ENCODE measurements at places on chromosomes 12 and 14. TPM values are rescaled to one million over a fixed set of nuclear protein-coding genes. Genes with fewer than 3 reads are reported as not detected.

The MYL2 gene
- 65.0 TPM for polyA plus RNA-seq

The LYZ gene
- not detected for polyA plus RNA-seq

The AQP6 gene
- polyA plus RNA-seq, result 0.42 TPM

The ASPG gene
- polyA plus RNA-seq, result 8.8 TPM

The ACVRL1 gene
- 2.5 TPM for polyA plus RNA-seq

The ZBTB42 gene
- 7.6 TPM for polyA plus RNA-seq

The CRIP1 gene
- polyA plus RNA-seq, result 203 TPM

The MSRB3 gene
- polyA plus RNA-seq, result 72.4 TPM

GRCh38 chr12:26978801-26979200, 35.4 kb downstream of the TM7SF3 start:
- no peak overlapping the region for H3K27ac ChIP-seq
- H3K4me3 ChIP-seq, result no peak overlapping the region
- H3K27me3 ChIP-seq, result no peaks in the 10 kb centered on the region
- H3K4me1 ChIP-seq, result no peaks in the 10 kb centered on the region
- H3K36me3 ChIP-seq, result no peaks in the 10 kb centered on the region

DNA sequence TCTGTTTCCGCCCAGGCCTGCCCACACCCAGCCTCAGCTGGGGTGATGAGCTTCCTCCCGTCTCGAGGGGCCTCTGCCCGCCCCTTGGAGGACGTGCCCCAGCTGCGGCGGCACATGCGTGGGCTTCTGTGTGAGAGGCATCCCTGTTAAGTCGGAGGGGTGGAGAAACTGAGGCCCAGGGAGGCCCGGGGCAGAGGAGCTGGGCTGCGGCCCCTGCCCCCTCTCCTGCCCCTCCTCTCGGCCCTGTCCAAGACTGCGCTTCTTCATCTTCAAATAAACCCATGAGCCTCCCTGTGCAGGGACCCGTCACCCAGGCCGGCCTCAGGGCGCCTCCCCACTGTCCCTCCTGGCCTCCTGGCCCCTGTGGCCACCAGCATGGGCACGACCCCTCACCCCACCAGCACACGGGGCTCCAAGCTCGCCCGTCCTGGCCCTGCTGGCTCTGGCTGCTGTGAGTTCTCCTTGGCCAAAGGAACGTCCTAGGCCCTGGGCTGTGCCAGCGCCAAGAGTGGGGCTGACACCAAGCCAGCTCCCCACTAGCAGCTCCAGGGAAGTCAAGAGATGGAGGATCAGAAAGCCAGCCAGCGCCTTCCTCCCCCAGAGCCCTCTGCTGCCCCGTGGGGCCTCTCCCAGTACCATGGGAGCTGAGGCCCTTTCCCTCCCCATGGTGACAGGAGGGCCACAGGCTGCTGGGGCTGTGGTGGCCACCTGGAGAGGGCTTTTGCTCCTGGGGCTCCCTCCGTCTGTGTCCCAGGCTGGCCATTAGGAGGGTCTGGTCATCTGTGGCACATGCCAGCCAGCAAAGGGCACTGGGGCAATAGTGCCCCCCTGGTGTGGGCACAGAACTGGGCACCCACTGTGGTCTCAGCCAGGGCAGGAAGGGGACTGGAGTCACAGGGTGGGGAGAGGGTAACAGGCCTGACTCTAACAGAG, 180.4 kb downstream of the KIF26A start:
- no peaks in the 10 kb centered on the region for H3K4me1 ChIP-seq
- no peak for DNase-seq
- H3K4me3 ChIP-seq, result no peak overlapping the region
- H3K27ac ChIP-seq, result no peak overlapping the region
- H3K27me3 ChIP-seq, result no peaks in the 10 kb centered on the region

DNA sequence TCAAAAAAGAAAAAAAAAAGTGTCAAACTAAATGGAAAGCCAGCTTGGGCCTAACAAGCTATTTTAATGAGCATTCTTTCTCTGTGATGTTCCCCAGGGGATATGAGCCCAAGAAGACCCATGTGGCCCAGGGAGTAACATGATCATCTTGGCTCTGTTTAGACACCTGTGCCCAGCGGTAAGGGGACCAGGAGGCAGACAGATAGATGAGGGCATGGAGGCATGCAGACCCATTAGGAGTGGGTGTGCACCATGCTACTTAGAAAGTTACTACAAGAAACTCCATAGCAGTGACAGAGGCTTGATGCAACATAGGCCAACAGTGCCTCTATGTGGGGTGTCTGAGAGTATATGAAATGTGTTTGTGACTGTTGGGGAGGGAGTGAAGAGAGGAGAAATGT, 3.1 kb upstream of the CREBL2 start:
- no peaks in the 10 kb centered on the region for H3K27me3 ChIP-seq
- H3K4me1 ChIP-seq, result peaks cover 5% of the 10 kb centered on the region
- H3K4me3 ChIP-seq, result no peak overlapping the region
- no peak for DNase-seq

- DNase-seq, result peak; percentile 88
- H3K27me3 ChIP-seq, result no peaks in the 10 kb centered on the region
- no peaks in the 10 kb centered on the region for H3K4me1 ChIP-seq
- no peak overlapping the region for H3K27ac ChIP-seq
- H3K36me3 ChIP-seq, result no peaks in the 10 kb centered on the region
- no peak overlapping the region for H3K4me3 ChIP-seq
Measured at GRCh38 chr12:89225808-89226411, 126.4 kb downstream of the DUSP6 start.

DNA sequence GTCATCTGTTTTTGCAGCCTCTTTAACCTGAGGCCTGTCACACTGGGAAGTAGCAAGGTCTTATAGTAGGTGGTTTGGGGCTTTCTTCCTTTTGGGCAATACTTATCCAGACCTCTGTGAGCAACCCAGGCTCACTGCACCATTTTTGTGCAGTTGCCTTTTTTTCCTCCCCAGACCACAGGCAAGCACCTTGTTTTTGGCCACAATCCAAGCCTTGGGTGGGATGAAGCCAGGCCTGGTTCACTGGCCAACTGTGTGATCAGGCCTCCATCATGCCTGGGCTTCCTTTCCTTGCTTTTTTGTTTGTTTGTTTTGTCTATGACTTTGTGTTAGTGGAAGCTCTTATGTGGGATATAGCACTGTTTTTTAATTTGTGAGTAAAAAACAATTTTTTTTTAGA, 71.7 kb downstream of the DNAH10 start:
- no peaks in the 10 kb centered on the region for H3K36me3 ChIP-seq
- no peak overlapping the region for H3K27ac ChIP-seq
- no peaks in the 10 kb centered on the region for H3K4me1 ChIP-seq
- no peaks in the 10 kb centered on the region for H3K27me3 ChIP-seq
- no peak overlapping the region for H3K4me3 ChIP-seq

- H3K36me3 ChIP-seq, result no peaks in the 10 kb centered on the region
- no peak overlapping the region for H3K4me3 ChIP-seq
- no peaks in the 10 kb centered on the region for H3K27me3 ChIP-seq
- peaks cover 5% of the 10 kb centered on the region for H3K4me1 ChIP-seq
Measured at GRCh38 chr14:69948351-69948750, 69.1 kb downstream of the SMOC1 start.

GRCh38 chr12:106249411-106250135, 1.8 kb upstream of the CKAP4 start:
- no peak overlapping the region for H3K4me3 ChIP-seq
- peaks cover 23% of the 10 kb centered on the region for H3K4me1 ChIP-seq
- no peaks in the 10 kb centered on the region for H3K27me3 ChIP-seq
- H3K27ac ChIP-seq, result peak overlapping the region; percentile 93
- no peak for DNase-seq
- H3K36me3 ChIP-seq, result no peaks in the 10 kb centered on the region

GRCh38 chr12:39375206-39375808, 67.6 kb downstream of the KIF21A start:
- no peak overlapping the region for H3K27ac ChIP-seq
- H3K4me3 ChIP-seq, result no peak overlapping the region
- no peak for DNase-seq
- H3K36me3 ChIP-seq, result no peaks in the 10 kb centered on the region
- no peaks in the 10 kb centered on the region for H3K27me3 ChIP-seq

GRCh38 chr14:71693381-71693780, 238.8 kb upstream of the RGS6 start:
- H3K4me1 ChIP-seq, result peaks cover 4% of the 10 kb centered on the region
- no peak overlapping the region for H3K4me3 ChIP-seq
- no peaks in the 10 kb centered on the region for H3K36me3 ChIP-seq
- H3K27ac ChIP-seq, result no peak overlapping the region
- no peaks in the 10 kb centered on the region for H3K27me3 ChIP-seq

GRCh38 chr12:15928346-15928745, 17.2 kb downstream of the DERA start:
- DNase-seq, result peak; percentile 54
- peak overlapping the region; percentile 44 for H3K27ac ChIP-seq
- H3K4me3 ChIP-seq, result no peak overlapping the region

DNA sequence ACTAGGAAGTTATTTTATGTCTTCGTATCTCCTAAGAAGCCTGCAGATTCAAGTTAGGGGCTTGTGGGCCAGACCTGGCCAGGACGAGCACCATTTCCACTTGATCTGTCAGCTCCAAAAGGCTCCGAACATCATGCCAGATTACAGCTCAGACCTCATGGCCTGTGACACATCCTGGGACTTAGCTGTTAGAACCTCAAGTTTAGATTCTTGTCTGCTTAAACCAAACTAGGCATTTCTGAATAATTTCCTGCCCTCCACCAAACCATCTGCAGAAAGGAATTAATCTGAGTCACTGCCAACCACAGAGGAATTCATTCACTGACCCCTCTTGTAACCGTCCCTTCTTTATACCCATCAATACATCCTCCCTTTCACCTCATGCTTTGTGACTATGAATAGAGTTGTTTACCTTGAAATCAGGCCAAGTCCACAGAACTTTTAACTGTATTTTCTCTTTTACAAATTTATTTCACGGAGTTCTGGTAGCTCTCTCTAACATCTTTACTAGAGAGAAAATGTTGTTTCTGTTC, 120.3 kb downstream of the FBXL14 start:
- H3K27me3 ChIP-seq, result no peaks in the 10 kb centered on the region
- H3K36me3 ChIP-seq, result no peaks in the 10 kb centered on the region
- DNase-seq, result peak; percentile 26
- H3K4me3 ChIP-seq, result no peak overlapping the region

DNA sequence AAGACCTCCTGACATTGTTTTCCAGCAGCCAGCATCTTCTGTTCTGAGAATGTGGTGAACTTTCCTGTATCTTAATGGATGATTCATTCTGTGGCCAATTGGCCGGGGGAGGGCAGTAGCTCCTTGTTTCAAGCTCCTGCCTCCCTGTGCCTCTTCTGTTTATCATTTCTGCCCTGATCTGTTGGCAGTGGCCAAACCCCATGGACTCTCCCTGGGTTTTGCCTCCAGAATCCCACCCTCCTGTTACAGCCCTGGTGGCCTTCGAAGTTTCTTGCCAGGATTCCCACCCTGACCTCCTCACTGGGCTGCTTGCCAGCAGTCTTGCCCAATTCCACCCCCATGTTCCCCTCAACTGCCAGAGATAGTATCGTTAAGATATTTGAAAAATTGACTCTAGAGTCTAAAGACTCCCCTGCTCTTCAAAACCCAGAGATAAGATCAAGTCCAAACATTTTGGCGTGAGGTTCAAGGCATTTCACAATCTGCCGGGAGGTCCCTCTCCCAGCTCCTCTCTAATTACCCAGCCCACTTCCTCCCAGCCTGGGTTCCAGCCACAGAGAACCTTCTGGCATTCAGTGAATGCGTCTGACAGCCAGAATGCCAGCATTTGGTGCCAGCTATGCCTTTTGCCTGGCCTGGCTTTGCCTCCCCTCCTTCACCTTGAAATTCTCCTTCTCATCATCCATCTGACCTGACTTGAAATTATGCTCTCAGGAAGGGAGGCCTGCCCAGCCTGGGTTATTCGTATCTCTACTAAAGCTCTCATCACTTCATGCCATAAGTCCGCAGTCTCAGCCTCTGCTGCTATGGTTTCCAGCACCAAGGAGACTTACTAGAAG, 37.7 kb upstream of the TXNRD1 start:
- no peaks in the 10 kb centered on the region for H3K36me3 ChIP-seq
- no peak overlapping the region for H3K4me3 ChIP-seq
- no peak overlapping the region for H3K27ac ChIP-seq
- DNase-seq, result no peak
- H3K27me3 ChIP-seq, result no peaks in the 10 kb centered on the region

DNA sequence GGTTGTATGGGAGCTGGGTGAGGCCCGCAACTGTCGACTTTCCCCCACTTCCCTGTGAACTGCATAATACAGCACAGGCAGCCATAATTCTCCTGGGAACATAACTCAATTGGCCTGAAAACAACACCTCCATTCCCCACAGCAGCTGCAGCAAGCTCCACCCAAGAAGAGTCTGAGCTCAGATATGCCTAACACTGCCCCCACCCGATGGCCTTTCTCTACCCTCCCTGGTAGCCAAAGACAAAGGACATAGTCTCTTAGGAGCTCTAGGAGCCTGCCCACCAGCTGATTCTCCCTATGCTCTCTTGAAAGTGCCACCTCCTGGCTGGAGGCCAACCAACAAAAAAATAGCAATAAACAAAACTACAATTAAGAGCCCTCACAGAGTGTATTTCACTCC, 542.7 kb upstream of the LMO3 start:
- H3K27ac ChIP-seq, result no peak overlapping the region
- no peaks in the 10 kb centered on the region for H3K36me3 ChIP-seq
- no peak for DNase-seq
- H3K4me1 ChIP-seq, result no peaks in the 10 kb centered on the region
- H3K4me3 ChIP-seq, result no peak overlapping the region

DNA sequence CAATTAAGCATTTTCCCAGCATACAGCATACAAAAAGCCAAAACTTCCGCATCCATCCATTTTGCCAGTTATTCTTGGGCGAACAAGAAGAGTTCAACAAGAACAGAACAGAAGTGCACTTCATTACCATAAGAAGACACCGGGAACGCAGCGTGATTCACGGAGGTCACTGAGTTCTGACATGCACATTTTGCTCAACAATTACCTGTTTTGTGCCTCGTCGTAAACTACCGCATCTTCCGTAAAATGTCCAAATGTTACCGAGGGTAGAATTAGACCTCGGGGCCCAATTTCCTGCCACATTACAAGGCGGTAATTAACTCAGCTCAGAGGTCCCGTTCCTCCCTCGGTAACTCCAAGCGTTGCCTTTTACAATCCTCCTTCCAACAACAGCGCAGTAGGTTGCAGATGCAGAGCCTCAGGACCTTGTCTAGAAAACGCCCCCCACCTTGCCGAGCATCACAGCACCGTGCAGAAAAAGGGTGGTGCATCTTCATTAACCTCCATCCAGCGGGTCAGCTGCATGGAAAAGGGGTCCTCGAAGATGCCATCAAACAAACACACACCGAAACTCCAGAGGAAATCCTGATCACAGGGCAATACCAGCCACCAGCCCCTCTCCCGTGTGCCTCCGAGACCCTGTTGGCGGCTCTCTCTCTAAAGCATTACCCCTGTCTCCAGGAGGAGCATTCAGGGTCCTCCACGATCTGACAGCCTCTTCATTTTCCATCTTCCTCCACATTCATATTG, 125.2 kb downstream of the BCL11B start:
- no peak overlapping the region for H3K4me3 ChIP-seq
- no peak for DNase-seq
- H3K27ac ChIP-seq, result no peak overlapping the region
- H3K27me3 ChIP-seq, result no peaks in the 10 kb centered on the region

DNA sequence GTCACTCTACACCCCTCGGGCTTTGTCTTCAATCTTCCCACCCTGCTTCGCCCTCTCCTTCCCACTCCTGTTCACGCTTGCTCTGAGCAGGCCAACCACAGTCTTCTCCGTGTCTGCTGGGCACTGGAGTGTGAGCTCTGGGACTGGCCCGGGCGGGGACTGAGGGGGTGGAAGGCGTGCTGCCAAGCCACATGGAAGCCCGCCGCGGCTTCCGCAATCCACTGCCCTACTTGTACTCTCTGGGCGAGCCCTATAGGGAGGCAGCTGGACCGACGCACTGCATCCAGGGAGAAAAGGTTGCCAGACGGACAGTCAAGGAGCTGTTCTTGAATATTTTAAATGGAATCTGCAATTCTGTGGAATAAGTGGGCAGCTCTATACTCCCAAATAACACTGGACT, 24.8 kb downstream of the GOLGA3 start:
- H3K36me3 ChIP-seq, result peaks cover 58% of the 10 kb centered on the region
- H3K4me3 ChIP-seq, result no peak overlapping the region
- H3K4me1 ChIP-seq, result no peaks in the 10 kb centered on the region
- H3K27ac ChIP-seq, result no peak overlapping the region
- no peaks in the 10 kb centered on the region for H3K27me3 ChIP-seq
- no peak for DNase-seq

Data from cardiac muscle cell (in vitro differentiated cells and primary cell).